ENCODE measurements at places on chromosomes 2 and 18.

DNA sequence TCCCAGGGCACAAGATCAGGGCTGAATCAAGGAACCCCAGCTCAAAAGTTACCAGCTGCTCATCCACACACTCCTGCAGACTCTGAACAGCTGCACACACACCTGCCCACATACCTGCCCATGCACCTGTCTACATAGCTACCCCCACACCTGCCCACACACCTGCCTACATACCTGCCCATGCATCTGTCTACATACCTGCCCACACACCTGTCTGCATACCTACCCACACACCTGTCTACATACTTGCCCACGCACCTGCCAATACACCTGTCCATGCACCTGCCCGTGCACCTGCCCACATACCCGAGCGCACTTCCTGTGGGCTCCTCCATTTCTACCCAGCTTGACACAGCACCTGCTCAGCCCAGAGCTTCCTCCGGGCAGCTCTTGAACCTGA, 122.8 kb upstream of the AGAP1 start:
- DNase-seq, result no peak

DNA sequence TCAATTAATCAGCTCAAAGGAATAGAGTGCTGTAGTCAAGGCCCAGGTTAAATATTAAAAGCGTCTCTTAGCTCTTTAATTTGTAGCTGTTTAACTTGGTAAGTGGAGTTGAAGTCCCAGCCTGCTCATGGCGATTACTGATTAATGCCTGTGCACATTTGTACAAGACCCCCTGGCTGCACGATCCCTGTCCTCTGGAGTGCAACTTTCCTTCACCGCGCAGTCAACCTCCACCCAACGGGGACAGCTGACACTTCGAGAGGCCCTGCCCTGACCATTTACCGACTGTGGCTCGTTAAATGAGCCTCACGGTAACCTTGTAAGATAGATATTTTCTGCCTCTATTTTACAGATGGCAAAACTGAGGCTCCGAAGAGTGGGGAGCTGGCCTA, 5.5 kb upstream of the CYS1 start:
- no peak for DNase-seq

DNA sequence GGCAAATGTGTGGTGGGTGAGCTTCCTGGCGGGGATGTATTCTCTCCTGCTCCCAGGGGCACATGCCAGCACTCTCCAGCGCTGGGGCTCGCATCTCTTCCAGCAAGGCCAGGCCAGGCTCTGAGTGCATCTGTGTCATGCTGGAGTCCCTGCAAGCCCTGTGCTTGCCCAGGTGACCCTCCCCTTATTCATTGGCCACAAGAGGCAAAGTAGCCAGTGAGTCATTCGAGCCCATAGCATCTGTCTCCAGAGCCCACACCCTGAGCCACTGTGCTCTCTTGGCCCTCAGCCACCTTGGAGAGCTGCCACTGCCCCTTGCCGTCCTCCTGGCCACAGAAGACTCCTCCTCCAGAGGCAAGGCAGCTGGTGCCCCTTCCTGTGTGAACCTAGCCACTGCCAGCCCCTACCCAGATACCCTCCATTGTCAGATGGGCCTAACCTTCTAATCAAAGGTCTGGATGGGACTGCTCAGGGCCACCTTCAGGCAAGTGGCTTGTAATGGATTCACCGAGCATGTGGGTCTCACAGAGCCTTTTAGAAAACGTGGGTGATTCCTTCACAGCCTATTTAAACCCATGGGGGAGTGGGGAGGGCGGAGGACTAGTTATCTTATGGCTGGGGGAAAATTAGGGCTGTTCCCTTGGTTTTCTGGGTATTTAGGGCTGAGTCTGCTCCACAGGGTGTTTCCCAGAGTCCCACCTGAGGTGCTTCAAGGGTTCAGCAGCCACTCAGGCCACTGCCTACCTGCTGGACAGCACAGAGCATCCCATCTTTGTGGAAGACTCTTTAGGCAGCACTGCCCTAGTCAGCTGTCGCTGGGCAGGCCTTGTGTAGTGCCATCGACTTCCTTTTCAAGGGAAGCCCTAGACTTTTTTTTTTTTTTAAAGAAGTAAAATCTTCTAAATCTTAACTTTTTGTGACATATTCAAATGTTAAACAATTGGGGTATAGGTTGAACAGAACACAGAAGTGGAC, 137.4 kb downstream of the ACOXL start:
- no peak for DNase-seq

- no peak for DNase-seq
These were observed 28.3 kb upstream of the ITGB6 start for GRCh38 chr2:160228141-160228917.

- no peak for DNase-seq
These were observed 49.0 kb downstream of the CAPN13 start for GRCh38 chr2:30758191-30758651.

GRCh38 chr2:88221365-88221942, 51.3 kb downstream of the THNSL2 start:
- no peak for DNase-seq

DNA sequence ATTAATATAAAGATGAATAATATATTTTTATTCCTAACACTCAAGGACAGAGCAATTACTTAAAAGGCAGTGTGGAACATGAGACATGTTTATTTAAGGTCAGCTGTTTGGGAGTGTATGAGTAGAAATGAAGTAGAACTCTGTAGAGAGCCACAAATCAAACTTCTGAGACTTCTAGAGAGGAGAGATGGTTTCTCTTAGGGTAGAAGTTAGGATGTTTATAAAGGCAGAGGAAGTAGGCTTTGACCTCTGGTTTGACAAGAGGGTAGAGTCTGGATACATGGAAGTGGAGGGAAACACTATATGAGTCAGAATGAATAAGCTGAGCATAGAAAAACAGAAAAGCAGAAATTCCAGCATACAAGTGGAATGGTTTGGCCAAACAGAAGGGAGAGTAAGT, 262.1 kb upstream of the KLHL14 start:
- DNase-seq, result no peak

DNA sequence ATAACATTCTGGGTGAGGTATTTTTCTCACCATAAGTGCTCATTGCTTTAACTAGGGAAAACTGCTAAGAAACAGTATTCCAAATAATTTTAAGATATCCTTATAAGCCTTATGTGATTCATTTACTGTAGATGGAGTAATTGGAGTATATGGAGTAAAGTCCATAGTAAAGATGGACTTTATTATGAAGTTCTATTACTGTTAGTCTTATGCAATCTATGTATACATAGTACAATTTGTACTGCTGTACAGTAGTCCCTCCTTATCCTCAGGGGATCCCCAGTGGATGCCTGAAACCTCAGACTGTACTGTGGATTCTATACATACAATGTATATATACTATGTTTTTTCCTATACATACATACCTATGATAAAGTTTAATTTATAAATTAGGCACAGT, 41.1 kb upstream of the OTX1 start:
- DNase-seq, result no peak

DNA sequence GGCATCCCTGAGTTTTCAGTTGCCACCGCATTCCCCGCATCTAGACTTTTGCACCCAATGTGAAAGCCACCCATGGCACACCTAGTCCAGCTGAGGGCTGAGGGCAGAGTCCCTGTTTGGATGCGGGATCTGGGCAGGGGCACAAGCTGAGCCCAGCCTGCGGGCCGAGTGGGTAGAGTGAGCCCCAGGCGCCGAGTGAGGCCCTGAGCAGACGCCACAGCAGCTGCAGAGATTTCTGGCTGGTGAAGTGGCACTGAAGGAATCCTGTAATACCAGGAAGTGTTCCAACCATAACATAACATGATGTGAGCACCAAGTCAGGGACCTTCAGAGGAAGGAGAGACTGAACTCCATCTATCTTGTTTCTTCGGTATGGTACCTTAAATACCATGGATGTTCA, 27.7 kb upstream of the FRZB start:
- DNase-seq, result no peak

GRCh38 chr2:168169097-168169745, 78.2 kb downstream of the STK39 start:
- DNase-seq, result no peak

DNA sequence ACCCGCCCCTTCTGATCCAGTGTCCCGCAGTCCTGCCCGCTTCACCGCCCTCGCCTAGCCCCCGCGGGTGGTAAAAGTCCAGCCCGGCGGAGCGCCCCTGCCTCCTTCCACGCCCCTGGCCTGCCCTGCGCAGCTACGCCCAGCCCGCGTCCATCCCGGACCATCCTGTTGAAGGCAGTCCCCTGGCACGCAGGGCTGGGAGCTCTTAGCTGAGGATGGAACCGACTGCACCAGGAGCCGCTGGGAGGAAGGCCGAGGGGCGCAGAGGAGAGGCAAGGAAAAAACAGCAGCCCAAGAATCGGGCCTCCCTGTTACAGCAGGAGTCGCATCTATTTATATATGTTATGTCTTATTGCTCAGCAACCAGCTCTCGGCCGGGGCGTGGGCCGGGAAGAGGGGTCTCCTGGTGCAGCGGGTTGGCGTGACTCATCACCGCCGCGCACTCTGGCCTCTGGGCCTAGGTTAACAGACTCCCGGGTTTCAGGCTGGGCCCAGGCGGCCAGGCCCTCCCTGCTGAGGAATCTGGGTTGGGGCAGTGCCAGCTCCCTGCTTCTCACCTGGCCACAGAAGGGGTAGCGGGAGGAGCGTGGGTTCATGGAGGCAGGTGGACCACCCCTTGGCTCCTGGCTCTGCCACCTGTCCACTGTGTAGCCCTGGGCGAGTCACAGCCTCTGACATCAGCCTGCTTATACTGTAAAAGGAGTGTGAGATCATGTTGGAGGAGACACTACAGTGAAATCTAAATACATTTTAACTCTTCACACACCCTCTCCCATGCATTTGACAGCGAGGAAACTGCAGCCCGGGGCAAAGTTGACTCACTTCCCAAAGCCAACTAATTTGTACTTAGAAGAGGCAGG, 13.4 kb upstream of the MAP3K2 start:
- no peak for DNase-seq

DNA sequence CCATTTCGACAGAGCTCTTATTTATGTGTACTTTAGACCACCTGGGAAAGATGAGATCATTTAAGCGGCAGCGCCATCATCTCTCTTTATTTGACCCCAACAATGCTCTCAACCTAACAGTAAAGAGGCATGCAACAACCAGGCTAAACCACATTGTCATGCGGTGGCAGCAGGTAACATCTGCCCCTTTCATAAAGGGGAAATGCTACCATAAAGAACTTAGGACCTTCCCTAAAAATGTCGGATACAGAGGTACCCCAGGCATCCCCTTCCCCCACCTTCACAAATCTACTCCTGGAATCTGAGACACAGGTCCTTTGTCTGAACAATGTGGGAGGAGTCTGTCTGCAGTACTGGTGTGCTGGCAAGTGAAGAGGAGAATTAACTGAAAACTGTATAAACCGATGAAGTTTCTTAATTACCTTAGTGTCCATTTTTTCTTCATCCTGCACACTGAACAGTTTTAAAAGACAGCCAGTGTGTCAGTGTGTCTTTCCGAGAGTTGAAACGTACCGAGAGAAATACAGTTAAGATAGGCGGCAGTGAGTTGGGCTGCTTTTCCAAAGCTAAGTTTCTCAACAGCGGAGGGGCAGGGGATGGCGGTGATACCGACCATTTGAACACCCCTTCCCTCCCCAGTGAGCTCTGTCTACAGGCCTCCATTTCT, 1.9 kb downstream of the MEX3C start:
- peak; percentile 55 for DNase-seq

GRCh38 chr2:38653715-38654527, 12.0 kb upstream of the GALM start:
- DNase-seq, result no peak

DNA sequence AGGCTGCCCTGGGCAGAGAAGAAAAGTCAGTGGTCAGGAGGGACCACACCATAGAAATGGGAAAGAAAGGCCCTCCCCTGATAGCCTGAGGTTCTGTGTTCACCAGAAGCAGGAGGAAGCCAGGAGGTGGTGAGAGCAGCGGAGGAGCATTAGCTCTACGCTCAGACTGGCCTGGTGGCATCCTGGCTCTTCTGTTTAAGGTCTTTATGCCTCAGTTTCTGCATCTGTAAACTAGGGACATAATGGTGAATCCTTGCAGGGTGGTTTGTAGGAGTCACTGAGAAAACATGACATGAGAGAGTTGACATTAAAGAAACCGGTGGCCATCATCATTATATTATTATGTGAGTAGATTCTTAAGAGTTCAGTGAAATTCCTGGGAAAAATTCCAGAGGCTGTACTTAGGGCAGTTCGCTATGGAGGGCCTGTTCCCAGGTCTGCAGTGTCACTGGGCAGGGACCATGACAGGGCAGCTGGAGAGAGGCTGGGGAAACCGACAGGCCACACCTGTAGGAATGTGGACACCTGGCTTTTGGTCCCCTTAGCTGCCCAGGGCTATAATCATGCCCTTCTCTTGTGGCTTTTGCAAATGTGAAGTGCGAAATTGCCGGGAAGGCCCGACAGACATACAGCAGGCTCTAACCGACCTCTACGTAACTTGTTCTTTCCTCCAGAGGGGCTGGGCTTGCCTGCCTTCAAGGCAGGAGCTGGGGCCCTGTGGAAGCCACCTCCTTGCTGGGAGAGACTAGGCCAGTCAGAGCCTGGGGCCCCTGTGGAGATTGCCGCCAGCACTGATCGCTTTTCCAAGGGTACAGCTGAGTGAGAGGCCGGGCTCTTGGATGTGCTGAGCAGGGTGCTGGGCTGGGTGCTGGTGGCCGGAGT, 31.0 kb downstream of the GLI2 start:
- DNase-seq, result no peak
